Activated T-cell treated with anti-CD3 and anti-CD28 coated beads, Interleukin-2, amount 50 U/mL, for 72 hours (primary cell): ENCODE measurements at places on chromosomes 12 and 14. TPM values are rescaled to one million over a fixed set of nuclear protein-coding genes. Genes with fewer than 3 reads are reported as not detected.
A peak's percentile ranks its signal among the peaks of the same experiment; 100 is the strongest.

GRCh38 chr12:117105902-117106301 is 6.7 kb upstream of the TESC start:
- peaks cover 22% of the 10 kb centered on the region for H3K4me1 ChIP-seq
- no peaks in the 10 kb centered on the region for H3K36me3 ChIP-seq
- no peak overlapping the region for H3K4me3 ChIP-seq
- H3K27ac ChIP-seq = peak overlapping the region; percentile 25
- DNase-seq = peak; percentile 73

DPF3 gene
- 0.23 TPM for total RNA-seq

GRCh38 chr12:6813363-6813762 is 8.3 kb upstream of the GPR162 start:
- peaks cover 10% of the 10 kb centered on the region for H3K36me3 ChIP-seq
- H3K27me3 ChIP-seq = no peaks in the 10 kb centered on the region
- no peak overlapping the region for H3K4me3 ChIP-seq

- no peaks in the 10 kb centered on the region for H3K36me3 ChIP-seq
- DNase-seq = no peak
- no peaks in the 10 kb centered on the region for H3K4me1 ChIP-seq
- no peak overlapping the region for H3K4me3 ChIP-seq
- no peak overlapping the region for H3K27ac ChIP-seq
- no peaks in the 10 kb centered on the region for H3K27me3 ChIP-seq
Measured at GRCh38 chr12:79645235-79645630, 45.5 kb downstream of the PAWR start.

- H3K4me3 ChIP-seq = no peak overlapping the region
- no peak for DNase-seq
- no peak overlapping the region for H3K27ac ChIP-seq
- H3K27me3 ChIP-seq = no peaks in the 10 kb centered on the region
Measured at GRCh38 chr12:58395470-58395869, 454.1 kb downstream of the ATP23 start.

- no peak for DNase-seq
- peaks cover 10% of the 10 kb centered on the region for H3K36me3 ChIP-seq
- no peak overlapping the region for H3K4me3 ChIP-seq
- no peaks in the 10 kb centered on the region for H3K4me1 ChIP-seq
Measured at GRCh38 chr12:132124766-132125425, 19.2 kb downstream of the DDX51 start.

SLC6A12 gene
- 1.3 TPM for total RNA-seq

GRCh38 chr12:99121546-99121945 is 476.5 kb downstream of the APAF1 start:
- H3K27ac ChIP-seq = no peak overlapping the region
- no peaks in the 10 kb centered on the region for H3K4me1 ChIP-seq
- no peak for DNase-seq

GRCh38 chr14:86973177-86973576 is 1019.8 kb downstream of the GALC start:
- no peaks in the 10 kb centered on the region for H3K4me1 ChIP-seq
- no peak for DNase-seq
- H3K27me3 ChIP-seq = no peaks in the 10 kb centered on the region
- no peak overlapping the region for H3K27ac ChIP-seq

DNA sequence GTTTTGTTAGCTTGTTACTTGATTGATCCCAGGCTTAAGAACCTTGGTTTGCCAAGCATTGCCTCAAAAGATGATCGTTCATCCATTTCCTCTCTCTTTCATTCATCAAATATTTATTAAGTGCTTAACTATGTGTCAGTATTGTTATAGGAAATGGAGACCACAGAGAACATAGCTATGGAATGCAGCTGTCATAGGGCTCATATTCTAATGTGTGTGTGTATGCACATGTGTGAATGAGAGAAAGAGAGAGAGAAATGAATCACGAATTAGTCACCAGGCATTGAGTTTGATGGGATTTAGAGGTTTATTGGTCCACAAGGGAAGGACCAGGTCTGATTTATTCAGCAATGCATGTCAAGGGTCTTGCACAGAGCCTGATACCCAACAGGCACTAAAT is 71.0 kb upstream of the FBXO21 start:
- H3K36me3 ChIP-seq = no peaks in the 10 kb centered on the region
- H3K4me1 ChIP-seq = no peaks in the 10 kb centered on the region
- H3K4me3 ChIP-seq = no peak overlapping the region
- DNase-seq = no peak
- H3K27ac ChIP-seq = no peak overlapping the region

GRCh38 chr14:73339206-73339605 is 101.9 kb downstream of the PAPLN start:
- H3K36me3 ChIP-seq = no peaks in the 10 kb centered on the region
- no peaks in the 10 kb centered on the region for H3K27me3 ChIP-seq
- no peak overlapping the region for H3K4me3 ChIP-seq
- no peak for DNase-seq

BEGAIN gene
- 2.8 TPM for total RNA-seq

- no peak overlapping the region for H3K4me3 ChIP-seq
- no peaks in the 10 kb centered on the region for H3K36me3 ChIP-seq
- no peak overlapping the region for H3K27ac ChIP-seq
- no peak for DNase-seq
- H3K27me3 ChIP-seq = no peaks in the 10 kb centered on the region
- peaks cover 44% of the 10 kb centered on the region for H3K4me1 ChIP-seq
Measured at GRCh38 chr14:91888641-91889476, 21.5 kb upstream of the TC2N start.

NYNRIN gene
- total RNA-seq = 0.14 TPM

RASAL1 gene
- 13.4 TPM for total RNA-seq

SYNDIG1L gene
- total RNA-seq = not detected

DNA sequence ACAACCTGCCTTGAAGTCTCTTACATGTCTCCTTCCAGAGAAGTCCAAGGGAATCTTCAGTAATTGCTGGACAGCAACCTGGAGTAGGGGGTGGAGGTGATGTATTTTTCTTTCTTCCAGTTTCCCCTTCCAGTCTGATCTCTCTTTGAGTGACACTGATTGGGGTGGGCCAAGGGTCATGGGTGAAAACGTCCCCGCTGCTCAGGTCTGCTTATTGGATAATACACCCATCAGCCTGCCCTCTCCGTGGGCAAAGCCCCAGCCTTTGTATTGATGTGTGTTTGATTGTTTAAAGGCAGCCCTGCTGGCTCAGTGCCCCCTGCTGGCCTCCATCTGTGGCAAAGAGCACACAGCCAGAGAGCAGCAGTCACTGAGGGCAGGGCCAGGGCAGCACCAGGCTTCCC is 35.7 kb upstream of the ATP2A2 start:
- no peak overlapping the region for H3K27ac ChIP-seq
- no peak overlapping the region for H3K4me3 ChIP-seq
- DNase-seq = peak; percentile 43
- H3K36me3 ChIP-seq = no peaks in the 10 kb centered on the region

DNA sequence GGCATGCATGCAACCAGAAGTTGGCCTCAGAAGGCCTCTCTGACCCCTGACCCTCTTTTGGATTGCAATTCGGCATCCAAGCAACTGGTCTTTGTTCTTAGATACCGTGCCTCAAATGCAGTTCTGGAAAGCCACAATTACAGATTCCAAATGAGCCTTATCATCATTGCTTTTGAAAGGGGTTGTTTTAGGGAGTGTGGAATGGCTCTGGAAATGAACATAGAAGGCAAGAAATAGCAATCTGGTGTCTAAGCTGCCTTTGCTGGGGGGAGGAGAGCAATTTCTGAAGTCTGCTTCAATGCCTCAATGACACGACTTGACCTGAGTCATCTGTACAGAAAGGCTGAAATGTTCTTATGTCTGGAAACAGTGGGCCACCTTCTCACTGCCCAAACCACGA is 250.1 kb downstream of the NUAK1 start:
- H3K4me1 ChIP-seq = no peaks in the 10 kb centered on the region
- no peaks in the 10 kb centered on the region for H3K36me3 ChIP-seq
- no peak overlapping the region for H3K4me3 ChIP-seq
- H3K27ac ChIP-seq = no peak overlapping the region
- H3K27me3 ChIP-seq = no peaks in the 10 kb centered on the region

- H3K27me3 ChIP-seq = no peaks in the 10 kb centered on the region
- peak overlapping the region; percentile 93 for H3K4me3 ChIP-seq
- DNase-seq = no peak
- peaks cover 17% of the 10 kb centered on the region for H3K36me3 ChIP-seq
- H3K27ac ChIP-seq = no peak overlapping the region
Measured at GRCh38 chr12:52053536-52054209, 2.4 kb downstream of the NR4A1 start.

GRCh38 chr12:109724321-109724892 is 10.8 kb downstream of the FAM222A start:
- no peak for DNase-seq
- peaks cover 2% of the 10 kb centered on the region for H3K27me3 ChIP-seq
- H3K4me3 ChIP-seq = no peak overlapping the region
